SJSA1 (cell line): ENCODE measurements at places on chromosomes 2 and 18.
A peak's percentile ranks its signal among the peaks of the same experiment; 100 is the strongest.

DNA sequence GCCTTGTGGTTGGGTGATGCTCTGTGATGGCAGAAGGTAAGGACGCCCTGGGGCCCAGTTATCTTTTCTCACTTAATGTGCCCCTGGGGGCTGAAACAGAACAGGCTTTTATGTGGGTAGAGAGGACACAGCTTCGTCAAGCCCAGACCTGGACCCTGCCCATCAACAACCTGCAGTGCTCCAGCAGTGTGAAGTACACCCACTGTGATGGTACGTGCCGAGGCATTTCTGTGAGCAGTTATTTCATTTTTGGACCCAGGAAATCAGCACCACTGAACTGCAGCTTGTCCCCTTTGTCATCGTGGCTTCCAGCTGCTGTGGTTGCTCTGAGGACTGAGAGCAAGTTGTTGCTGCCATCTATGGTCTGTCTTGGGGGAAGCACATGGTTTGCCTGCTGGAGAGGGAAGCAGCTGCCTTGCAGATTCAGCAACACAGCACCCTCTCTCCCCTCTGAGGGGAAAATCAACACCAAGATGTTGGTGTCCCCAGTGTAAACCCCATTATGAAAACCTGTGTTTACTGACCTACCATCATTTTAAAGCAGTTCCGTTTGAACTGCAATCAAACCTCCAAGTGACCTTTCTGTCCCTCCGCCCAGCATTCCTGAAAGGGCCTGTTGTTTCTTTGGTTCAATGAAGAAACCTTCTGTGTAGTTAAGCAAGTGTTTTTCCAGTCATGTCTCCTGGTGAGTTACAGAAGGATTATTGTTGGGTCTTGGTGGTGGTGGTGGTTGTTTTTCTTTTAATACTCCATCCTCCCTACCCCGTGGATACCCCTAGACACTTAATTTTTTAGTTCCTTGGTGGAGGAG lies 158.2 kb downstream of the MGAT5 start:
- DNase-seq: peak; percentile 67

- DNase-seq: no peak
Measured at GRCh38 chr2:122341007-122341406, 585.6 kb downstream of the TSN start.

DNA sequence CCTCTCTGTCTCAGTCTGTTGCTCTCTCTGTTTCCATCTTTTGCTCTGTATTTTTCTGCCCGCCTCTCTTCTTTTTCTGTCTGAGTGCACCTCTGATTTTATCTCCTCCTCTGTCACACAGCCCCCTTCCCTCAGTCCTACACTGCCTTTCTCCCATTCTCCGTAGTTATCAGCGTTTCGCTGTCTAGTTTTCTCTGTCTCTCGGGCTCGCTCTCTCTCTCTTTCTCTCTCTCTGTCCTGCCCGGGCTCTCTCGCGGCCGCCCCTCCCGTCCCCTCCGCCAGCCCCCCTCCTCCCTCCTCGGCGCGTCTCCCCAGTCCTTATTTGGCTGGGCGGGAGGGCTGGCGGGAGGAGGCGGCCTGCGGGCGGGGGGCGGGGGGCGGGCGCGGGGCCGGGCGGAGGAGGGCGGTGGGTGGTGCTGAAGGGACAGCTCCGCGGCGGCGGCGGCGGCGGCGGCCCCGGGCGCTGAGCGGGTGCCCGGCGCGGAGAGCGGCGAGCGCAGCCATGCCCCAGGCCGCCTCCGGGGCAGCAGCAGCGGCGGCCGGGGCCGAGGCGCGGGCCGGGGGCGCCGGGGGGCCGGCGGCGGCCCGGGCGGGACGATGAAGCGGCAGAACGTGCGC lies at the start of gene KCNK3:
KCNK3 (plus strand) TSS at position 444 of the 618 bp plus-strand sequence; CDS start at position 598, 154 bp downstream.
- no peak for DNase-seq

GRCh38 chr18:59048378-59048777 lies 91.3 kb upstream of the SEC11C start:
- no peak for DNase-seq

- DNase-seq: no peak
Measured at GRCh38 chr2:150332383-150332782, 155.1 kb downstream of the RND3 start.

GRCh38 chr2:36373149-36373926 lies 17.8 kb downstream of the CRIM1 start:
- DNase-seq: peak; percentile 72

DNA sequence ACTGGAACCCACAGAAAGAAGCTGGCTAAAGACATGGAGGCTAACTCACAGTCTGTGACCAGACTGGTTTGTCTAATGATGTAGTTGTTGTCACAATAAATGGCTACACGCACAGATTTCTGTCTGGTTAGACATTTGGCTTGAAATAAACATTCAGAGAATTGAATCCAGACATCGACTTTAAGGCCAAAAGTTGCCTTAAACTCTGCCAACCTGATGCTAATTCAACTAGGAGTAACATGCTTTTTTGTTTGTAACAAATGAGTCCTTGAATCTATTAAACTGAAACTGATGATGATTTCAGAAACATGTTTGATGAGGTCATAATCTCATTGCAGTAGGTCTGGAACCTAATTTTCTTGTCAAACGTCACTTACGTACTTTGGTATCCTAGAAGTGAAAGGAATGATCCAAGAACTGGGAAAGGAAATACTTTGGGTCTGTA lies 123.8 kb downstream of the ERBB4 start:
- DNase-seq: no peak

- no peak for DNase-seq
Measured at GRCh38 chr2:105761931-105762515, 17.3 kb downstream of the NCK2 start.

GRCh38 chr2:142668420-142668819 lies 209.0 kb upstream of the KYNU start:
- DNase-seq: no peak

GRCh38 chr18:35553300-35553699 lies 28.2 kb upstream of the GALNT1 start:
- DNase-seq: no peak

GRCh38 chr2:196201229-196202009 lies 30.0 kb upstream of the STK17B start:
- no peak for DNase-seq

DNA sequence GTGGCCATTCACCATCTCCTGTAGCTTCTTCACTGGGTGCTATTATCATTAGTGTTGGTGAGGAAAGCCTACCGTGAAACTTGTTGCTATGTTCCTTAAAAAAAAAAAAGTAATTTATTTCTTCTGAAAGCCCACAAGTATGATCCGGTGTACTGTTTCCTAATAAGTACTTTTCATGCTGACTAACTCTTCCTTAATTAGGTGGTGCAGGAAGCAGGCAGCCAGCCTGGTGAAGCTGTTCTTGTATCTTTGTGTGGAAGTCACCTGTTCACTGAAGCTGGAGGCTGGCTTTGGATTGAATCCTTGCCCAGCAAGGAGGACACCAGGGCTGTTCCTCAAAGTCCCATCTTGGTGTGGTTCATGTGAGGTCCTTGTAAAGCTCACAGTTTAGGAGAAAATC lies 321.7 kb upstream of the THSD7B start:
- no peak for DNase-seq

- no peak for DNase-seq
Measured at GRCh38 chr2:240957656-240958365, 40.6 kb upstream of the SNED1 start.

DNA sequence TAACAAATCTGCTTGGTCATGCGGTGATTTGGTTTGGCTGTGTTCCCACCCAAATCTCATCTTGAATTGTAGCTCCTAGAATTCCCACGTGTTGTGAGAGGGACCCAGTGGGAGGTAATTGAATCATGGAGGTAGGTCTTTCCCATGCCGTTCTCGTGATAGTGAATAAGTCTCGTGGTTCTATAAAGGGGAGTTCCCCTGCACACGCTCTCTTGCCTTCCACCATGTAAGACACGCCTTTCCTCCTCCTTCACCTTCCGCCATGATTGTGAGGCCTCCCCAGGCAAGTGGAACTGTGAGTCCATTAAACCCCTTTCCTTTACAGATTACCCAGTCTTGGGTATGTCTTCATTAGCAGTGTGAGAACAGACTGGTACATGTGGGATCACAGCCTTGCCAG lies 36.7 kb downstream of the TRABD2A start:
- DNase-seq: no peak
